Cerebellum (tissue), 4 donors: ENCODE measurements at places on chromosomes 12 and 14.

DNA sequence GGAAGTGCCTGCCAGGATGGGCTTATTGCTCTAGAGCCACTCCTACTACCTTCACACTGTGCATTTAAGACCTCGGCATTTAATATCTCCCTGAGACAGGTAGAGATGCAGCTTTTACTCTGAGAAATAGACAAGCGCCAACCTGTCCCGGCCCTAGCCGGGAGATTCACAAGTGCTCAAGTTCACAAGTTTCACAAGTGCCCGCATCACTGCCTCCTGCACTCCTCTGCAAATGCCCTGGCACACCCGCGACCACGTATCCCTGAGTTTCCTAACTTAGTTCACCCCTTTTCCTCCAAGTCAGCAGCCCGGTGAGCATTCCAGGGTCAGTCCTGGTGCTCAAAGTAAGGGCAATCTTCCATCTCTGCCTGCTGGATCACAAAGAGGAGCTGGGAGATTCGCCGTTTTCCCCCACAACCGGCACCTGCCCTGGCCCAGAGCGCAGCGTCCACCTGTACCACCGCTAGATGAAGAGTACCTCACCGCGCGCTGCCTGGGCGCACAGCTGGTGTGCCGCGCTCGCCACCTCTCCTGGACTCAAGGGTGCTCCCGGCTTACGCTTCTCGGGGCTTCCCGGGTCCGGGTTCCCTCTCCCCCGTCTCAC is 5.0 kb upstream of the SLC38A4 start:
- no peak for DNase-seq

DNA sequence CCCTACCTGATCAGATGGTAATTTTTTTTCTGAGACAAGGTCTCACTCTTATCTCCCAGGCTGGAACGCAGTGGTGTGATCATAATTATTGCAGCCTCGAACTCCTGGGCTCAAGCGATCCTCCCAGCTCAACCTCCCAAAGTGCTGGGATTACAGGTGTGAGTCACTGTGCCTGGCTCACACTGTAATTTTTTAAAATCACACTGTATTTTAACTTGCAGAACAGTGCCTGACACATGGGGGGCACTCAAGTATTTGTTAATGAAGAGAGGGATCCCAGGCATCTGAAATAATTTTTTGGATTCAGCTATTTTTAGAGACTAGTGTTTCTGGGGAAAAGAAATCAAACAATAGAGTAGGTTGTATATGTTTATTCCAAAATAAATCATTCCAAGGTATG is 21.7 kb downstream of the LIMA1 start:
- DNase-seq: no peak

GRCh38 chr12:23093488-23093887 is 468.5 kb downstream of the ETNK1 start:
- DNase-seq: no peak

- no peak for DNase-seq
Observed at GRCh38 chr12:103639983-103640382, 52.9 kb downstream of the STAB2 start.

DNA sequence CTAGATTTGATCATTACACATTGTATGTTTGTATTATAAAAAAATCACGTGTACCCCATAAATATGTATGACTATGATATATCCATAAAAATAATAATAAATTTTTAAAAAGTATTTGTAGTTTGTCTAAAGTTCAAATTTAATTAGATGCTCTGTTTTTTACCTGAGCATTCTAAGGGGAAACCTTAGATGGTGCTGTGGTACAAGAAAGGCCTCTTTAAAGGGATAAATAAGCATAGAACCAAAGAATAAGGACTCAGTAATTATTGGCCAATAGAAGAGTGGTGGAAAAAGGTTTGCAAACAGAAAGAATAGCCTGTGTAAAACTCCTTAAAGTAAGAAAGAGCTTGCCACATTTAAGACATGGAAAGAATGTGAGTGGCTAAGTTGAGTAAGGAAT is 580.1 kb upstream of the SEL1L start:
- DNase-seq: no peak

GRCh38 chr12:30792648-30793499 is 38.1 kb upstream of the CAPRIN2 start:
- DNase-seq: no peak

DNA sequence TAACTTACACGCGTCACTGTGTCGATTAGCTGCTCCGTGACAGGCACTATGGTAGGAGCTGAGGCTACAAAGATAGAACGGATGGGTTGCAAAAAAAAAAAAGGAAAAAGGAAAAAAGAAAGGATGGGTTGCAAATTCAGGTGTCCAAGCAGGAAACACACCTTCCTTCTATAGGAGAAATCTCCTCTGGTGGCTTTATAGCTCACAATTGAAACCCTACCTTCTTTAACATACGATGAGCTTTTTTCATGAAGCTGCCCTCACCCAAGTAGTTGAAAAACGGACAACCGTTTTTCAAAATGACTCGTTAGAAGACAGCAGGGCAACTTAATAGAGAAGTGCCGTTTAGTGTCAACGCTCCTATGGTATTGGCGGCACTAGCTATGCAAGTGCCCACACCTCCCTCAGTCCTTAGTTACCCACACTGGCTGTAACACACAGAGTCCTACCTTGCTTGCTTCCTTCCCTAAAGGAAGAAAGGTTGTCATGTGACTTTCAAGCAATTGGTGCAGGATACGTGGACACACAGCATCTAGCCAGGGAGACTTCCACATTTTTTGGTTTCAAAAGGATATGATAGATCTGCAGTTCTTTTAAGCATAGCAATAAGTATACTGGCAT is 682 bp upstream of the TRIP11 start:
- DNase-seq: peak; percentile 84

GRCh38 chr12:131280426-131280825 is 326.7 kb downstream of the ADGRD1 start:
- DNase-seq: no peak

- no peak for DNase-seq
Observed at GRCh38 chr12:51621156-51621922, 30.3 kb downstream of the SCN8A start.

DNA sequence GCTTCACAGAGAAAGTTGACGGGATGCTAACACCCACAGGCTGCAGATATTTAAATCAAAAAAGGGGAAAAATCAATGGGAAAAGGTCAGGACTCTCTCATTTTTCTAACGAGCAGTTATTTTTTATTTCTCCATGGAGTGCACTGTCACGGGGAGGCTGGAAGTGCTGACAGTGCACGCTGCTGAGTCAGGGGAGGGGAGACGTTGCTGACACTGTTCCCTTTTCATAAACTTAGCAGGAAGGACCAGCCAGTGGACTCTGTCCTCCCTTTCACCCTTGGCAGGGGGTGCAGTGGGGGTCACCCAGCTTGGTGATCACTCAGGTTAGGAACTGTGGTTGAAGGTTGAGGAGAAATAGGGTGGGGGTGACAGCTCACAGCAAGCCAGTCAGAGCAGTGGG is 65.6 kb upstream of the FUT8 start:
- DNase-seq: no peak

DNA sequence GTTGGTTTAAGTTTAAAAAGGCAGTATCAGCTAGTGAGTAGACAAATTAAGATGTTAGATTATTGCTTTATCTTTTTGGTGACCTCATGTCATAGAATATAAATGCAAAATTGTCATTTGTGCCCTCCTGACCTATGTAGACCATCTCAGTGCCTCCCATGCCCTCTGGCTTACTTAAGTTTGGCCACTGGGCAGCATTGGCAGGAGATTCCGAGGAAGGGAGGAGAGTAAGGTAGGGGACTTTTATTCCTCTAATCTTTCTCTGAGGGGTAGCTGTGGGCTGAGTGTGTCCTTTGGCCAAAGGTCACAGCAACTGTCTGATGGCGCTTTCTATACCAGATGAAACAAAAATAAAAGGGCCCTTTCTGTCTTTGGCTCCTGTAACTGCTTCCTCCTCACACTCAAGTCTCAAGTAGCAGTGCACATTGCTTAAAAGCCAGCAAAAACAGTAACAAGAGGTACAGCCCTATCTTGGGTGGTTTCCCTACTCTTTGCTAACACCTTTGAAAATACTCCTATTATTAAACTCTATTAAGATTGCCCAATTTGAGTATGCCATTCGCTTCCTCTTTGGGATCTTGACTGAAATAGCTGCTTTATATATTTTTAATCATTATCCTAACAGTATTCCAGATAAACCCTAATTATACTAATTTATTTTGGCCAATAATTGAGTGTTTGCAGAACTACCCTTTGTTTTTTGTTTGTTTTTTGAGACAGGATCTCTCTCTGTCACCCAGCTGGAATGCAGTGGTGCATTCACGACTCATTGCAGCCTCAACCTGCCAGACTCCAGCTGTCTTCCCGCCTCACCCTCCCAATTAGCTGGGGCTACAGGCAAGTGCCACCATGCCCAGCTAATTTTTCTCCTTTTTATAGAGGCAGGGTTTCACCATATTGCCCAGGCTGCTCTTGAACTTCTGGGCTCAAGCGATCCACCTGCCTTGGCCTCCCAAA is 56.5 kb upstream of the KCNH3 start:
- DNase-seq: no peak

- no peak for DNase-seq
Observed at GRCh38 chr14:94113908-94114588, 3.5 kb downstream of the IFI27 start.

DNA sequence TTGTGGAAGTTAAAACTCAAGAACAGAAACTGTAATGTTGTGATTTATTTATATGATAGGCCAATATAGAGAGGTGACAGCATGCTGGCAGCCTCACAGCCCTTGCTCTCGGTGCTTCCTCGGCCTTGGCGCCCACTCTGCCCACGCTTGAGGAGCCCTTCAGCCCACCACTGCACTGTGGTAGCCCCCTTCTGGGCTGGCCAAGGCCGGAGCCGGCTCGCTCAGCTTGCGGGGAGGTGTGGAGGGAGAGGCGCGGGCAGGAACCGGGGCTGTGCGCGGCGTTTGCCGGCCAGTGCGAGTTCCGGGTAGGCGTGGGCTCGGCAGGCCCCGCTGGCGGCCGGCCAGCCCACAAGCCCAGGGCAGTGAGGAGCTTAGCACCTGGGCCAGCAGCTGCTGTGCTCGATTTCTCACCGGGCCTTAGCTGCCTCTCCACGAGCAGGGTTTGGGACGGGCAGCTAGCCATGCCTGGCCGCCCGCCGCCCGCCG is 65.8 kb upstream of the SLC8A3 start:
- DNase-seq: peak; percentile 2

DNA sequence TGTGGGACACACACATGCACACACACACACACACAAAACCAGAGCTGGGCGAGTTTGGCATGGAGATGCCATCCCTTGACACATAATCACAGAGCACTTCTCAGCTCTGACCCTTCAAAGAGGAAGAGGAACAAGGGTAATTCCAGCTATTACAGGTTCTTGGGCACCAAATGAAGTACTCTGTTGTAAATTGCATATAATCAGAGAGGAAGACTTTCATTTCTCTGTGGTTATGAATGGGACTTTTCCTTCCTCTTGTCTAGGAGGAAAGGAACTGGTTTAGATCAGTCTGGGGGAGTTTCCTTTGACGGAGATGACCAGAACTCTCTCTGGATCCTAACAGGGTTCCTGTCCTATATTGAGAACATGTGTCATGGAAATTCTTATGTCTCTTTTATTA is 26.4 kb upstream of the FGF6 start:
- no peak for DNase-seq

DNA sequence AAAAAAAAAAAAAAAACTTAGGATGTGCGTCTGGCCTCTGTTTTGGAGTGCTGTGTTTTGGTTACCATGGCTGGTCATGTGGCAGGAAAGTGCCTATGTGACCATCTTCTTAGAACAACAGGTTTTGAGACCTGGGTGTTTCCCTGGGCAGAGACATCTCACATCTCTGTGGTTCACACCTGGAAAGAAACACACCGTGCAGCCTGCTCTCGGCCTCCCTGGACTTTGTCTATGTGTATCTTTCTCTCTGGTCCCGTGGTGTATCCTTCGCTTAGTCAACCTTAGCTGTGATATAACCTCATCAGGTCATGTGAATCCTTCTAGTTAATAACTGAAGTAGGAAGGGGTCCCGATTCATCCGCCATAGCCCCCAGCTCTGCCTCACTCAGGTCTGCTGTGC is 22.6 kb downstream of the ACADS start:
- no peak for DNase-seq

DNA sequence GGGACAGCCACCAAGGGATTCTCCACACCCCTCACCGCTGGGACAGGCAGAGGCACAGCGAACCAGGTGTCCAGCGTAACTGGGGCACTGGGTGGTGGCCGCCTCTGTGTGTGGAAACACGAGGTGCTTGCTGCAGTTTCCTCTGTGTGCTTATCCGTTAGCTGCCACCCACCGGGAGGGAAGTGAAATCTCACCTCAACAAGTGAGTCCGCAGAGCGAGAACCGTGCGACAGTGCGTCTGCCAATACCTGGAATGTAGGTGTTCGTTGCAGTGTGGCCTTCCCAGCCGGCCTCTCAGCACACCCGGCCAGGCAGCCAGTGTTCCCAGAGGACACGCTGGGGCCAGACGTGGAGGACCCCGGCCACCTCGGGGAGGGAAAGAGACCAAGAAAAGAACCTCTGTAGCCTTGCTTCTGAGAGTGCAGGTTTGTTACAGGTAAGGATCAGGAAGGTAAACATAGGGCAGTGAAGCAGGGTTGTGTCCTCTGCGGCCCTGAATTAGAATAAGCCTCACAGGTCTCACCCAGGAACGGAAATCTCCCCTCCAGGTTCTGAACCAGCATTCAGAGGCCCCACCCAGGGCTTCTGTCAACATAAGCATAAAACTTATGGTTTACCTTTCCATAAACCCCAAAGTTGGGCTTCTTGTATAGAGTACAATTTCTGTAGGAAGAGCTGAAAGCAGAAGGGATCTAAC is 1.5 kb downstream of the BCL2L14 start:
- no peak for DNase-seq

DNA sequence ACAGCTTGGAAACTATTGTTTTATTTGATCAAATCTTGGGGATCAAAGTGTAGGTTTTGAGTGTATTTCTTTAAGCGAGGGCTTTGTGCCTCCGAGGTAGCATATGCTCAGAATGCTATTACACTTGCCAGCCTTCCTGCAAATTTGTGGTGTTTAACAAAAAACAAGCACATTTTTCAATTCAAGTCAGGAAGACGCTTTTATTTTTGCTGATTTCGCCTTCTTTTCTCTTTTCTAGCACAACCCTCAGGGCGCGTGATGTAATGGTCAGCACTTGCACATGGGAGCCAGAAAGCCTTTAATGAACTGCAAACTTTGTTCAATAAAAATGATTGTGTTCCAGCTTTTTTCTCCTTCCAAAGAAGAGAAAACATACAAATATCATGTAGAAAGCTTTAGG is 466.5 kb downstream of the PRKD1 start:
- DNase-seq: no peak

GRCh38 chr12:23098517-23098916 is 473.5 kb downstream of the ETNK1 start:
- no peak for DNase-seq

DNA sequence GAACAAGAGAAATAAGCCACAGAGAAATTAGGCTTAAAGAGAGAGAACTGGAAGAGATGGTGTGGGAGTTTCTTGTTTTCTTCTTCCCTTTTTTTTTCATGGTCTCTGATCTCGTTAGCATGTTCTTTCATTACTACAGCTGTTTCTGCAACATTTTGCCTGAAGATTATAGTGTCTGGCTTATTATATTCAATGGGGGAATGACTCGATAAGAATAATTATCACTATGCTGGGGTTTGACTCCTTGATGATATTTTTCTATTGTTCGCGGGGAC is 70.0 kb downstream of the TMEM132C start:
- no peak for DNase-seq
